ENCODE measurements at places on chromosomes 7 and 10. TPM values are rescaled to one million over a fixed set of nuclear protein-coding genes. Genes with fewer than 3 reads are reported as not detected.
A peak's percentile ranks its signal among the peaks of the same experiment; 100 is the strongest.

The GPR26 gene
- total RNA-seq: not detected

The GIGYF1 gene
- 48.8 TPM for total RNA-seq

- DNase-seq: no peak
These were observed 17.6 kb downstream of the SLC25A40 start for GRCh38 chr7:87858417-87859100.

- DNase-seq: no peak
These were observed 55.6 kb upstream of the NKX6-2 start for GRCh38 chr10:132841615-132841975.

DNA sequence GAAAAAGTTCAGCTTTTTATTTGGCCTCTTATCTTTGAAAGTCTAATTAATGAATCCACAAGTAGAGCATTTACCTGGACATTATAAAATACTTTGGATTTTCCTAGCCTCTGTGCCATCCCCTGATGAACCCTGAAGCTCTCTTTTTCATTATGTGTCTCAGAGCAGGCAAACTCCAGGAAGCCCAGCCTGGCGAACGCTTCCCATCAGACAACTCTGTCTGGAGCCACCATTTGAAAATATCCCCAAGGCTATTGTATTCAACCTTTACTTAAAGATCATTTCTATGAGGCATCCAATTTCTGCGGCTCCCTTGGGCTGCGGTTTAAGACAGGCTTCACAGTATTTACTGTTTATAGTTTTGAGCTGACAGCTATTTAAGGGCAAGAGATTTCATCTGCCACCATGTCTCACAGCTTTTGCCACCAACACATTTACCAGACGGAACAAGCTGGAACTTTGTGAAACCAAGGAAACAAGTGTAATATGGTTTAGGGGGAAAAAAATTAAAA is 257.2 kb upstream of the GLI3 start:
- DNase-seq: no peak

GRCh38 chr7:13197501-13197900 is 510.1 kb downstream of the ARL4A start:
- no peak for DNase-seq

DNA sequence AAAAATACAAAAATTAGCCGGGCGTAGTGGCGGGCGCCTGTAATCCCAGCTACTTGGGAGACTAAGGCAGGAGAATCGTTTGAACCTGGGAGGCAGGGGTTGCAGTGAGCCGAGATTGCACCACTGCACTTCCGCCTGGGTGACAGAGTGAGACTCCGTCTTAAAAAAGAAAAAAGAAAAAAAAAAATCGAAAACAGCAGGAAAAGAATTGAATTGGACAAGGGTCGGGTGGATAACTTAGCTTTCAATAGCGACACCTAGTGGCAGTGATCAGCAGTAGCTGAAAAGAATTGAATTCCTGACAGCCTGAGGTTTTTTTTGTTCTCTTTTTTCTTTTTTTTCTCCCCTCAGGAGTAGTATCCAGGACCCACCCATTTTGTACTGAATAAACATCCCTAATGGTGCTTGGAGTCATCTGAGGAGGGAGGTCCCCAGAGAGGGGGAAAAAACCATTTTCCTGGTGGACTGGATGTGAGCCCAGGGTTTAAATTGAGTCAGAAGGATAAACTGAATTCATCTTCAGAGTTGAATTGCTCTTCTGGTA is 55.1 kb downstream of the CYCS start:
- peak; percentile 85 for DNase-seq

The ACBD7 gene
- 1.3 TPM for total RNA-seq

The PAOX gene
- 9.3 TPM for total RNA-seq

The GIMAP8 gene
- total RNA-seq: 7.9 TPM

Measured in activated CD4-positive, alpha-beta T cell treated with anti-CD3 and anti-CD28 coated beads, Interleukin-2, amount 10 ng/mL, durations not matched to agents 24 days and 14 days (primary cell).